ENCODE measurements at places on chromosomes 11 and 22.

DNA sequence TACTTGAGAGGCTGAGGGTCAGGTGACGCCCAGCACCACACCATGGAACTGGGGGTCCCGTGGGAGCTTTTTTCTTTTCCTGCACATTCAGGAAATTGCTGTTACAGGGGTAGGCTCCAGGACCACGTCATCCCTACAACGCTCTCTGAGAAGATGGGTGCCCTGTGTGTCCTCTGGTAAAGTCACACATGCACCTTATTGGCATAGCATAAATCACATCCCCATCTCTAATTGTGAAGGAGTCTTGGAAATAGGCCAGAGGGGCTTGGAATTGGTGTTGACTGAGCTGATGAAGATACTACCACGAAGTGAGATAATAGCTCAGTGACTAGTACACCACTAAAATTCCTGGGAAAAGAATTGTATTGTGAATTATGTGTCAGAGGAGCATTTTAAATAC is 57.6 kb downstream of the TNRC6B start:
- DNase-seq = no peak

DNA sequence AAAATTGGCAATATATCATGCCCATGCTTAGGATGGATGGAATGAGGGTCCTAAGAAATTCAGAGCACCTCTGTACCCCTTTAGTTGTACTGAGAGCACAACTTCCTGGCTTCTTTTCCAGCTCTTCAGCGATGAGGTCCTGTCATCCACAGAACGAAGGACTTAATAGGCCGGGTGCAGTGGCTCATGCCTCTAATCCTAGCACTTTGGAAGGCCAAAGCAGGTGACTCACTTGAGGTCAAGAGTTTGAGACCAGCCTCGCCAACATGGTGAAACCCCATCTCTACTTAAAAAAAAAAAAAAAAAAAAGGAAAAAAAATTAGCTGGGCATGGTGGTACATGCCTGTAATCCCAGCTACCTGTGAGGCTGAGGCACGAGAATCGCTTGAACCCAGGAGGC is 125.3 kb upstream of the BMAL1 start:
- DNase-seq = no peak

- DNase-seq = no peak
Measured at GRCh38 chr11:32953700-32954099, 61.1 kb downstream of the QSER1 start.

DNA sequence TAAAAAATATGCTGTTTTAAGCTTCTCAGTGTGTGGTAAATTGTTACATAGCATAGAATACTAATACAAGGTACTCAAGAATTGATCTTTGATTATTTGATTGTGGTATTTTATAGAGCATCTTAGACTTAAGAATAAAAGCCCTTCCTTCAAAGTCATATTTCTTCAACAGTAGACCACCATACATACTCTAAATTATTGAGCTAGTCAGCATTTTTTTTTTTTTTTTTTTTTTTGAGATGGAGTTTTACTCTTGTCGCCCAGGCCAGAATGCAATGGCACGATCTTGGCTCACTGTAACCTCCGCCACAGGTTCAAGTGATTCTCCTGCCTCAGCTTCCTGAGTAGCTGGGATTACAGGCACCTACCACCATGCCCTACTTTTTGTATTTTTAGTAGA is 436.7 kb upstream of the LUZP2 start:
- no peak for DNase-seq

DNA sequence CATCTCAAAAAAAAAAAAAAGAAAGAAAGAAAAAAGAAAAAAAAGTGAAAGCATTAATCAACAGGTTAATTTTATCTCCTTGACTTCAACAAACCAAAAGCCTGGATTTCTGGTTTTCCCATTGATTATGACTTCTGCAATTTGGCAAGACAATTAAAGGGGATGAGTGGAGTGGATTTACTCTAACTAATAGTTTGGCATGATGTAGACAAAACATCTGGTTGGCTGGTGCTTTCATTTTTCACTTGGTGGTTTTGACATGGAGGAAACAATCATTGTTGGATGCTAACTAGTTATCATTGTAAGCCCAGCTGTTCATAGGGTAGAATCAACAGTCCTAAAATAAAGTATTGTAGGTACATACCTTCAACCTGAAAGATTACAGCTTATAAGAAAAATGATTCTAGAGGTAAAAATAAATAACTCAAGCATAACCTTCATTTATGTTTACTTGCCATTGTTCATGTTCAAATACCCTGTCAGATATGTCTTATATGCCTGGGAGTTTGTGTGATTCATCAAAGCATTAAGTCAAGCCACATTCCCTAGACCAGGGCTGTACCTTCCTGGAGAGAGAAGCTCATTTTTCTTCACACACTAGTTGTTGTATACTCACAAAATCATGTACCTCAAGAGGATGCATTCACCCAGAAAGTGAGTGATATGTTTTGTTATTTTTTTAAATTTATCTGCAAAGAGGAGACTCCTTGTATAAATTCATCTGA is 15.1 kb downstream of the FIBIN start:
- DNase-seq = no peak

DNA sequence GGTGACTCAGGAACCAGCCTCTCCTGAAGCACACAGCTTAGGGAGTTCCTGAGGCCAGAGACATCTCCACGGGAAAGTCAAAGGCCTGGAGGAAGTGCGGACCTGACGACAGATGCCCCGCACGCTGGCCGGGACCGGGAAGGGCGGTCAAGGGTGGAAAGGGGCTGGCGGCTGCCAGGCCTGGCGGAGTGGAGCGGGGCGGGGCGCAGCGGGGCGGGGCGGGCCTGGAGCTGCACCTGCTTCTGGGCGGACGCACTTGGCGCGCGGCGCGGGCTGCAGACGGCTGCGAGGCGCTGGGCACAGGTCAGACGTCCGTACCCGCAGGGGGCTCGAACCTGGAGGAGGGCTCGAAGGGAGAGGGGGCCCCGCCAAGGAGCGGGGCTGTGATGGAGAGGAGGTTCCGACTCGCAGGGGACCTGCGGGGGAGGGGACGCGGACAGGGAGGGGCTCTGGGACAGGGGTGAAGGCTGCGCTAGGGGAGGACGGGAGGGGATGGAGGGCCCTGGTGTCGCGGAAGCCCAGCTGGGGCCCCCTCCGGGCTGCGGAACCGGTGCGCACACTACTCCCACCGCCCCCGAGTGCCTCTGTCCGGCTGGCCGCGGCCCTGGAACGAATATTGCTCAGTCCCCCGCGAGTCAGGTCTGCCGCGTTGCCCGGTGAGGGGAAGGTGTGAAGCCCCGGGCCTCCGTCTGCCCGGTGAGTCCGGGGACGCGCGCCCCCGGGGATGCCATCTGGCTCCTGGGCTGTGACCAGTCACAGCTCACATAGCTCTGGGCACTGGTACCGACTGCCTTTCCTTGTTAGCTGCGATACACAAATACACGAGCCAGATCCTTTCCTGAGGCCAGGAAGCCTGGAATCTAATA is at the start of gene TMEM45B:
TSS of gene TMEM45B (plus strand) at position 253 of the 866 bp plus-strand sequence. CDS start 36,635 bp downstream, outside the sequence.
- no peak for DNase-seq

GRCh38 chr11:74543991-74544390 is 48.4 kb upstream of the POLD3 start:
- no peak for DNase-seq

GRCh38 chr22:40190501-40190900 is 12.8 kb downstream of the TNRC6B start:
- DNase-seq = peak; percentile 37

GRCh38 chr11:75858613-75859012 is 43.6 kb downstream of the UVRAG start:
- peak; percentile 23 for DNase-seq

DNA sequence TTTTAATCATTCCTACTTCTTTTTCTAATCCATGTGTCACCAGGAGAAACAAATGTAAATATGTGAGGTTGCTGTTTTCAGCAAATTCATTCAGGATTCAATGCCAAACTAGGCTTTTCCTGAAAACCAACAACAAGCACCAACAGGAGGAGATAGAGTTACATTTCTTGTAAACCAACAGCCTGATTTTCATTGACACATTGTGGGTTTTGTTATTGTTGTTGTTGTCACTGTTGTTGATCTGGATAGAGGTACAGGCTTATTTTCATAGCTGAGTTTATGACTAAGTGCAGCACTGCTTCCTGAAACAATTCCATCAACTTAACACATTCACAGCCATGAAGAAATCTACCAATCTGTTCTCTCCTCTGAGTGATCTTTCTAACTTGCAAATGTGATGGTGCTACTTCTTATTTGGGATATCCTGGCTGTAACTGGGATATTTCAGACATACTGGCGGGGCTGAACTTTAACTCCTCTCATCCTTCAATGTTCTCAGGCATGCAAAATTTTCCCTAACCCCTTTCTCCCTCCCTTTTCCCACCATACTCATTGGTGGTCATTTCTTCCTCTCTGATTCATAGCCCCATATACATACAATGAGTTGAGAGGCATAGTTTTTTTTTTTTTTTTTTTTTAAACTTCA is 65.5 kb downstream of the ME3 start:
- no peak for DNase-seq

GRCh38 chr22:36103891-36104290 is 56.7 kb downstream of the APOL3 start:
- DNase-seq = no peak

DNA sequence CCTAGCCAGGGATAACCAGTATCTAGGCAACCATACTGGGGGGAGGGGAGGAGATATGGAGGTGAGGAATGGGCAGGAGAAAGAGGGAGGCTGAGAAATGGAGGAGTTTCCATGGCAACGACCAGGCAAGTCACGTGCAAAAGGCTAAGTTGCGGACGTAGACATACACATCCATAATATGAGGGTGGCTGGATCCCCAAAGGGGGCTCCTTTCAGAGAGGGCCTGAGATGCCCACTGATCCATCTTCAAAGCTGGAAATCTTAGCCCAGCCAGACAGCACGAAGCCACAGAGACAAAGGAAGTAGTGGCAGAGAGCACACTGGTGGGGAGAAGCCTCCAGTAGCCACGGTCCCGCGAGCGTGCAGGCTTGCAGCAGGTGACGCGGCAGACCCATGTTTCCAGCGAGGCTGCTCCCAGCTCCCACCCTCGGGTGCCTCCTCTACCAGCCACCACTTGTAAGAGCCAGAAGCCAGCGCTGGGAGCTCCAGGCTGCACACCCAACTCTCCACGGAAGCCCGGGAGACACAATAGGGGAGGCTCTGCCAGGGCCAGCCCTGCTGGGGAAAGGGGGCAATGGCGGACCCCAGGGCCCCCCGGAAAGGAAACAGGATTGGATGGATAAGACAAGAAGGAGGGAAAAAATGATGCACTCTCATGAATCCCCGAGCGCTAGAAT is 938 bp downstream of the FXYD6 start:
- DNase-seq = no peak

DNA sequence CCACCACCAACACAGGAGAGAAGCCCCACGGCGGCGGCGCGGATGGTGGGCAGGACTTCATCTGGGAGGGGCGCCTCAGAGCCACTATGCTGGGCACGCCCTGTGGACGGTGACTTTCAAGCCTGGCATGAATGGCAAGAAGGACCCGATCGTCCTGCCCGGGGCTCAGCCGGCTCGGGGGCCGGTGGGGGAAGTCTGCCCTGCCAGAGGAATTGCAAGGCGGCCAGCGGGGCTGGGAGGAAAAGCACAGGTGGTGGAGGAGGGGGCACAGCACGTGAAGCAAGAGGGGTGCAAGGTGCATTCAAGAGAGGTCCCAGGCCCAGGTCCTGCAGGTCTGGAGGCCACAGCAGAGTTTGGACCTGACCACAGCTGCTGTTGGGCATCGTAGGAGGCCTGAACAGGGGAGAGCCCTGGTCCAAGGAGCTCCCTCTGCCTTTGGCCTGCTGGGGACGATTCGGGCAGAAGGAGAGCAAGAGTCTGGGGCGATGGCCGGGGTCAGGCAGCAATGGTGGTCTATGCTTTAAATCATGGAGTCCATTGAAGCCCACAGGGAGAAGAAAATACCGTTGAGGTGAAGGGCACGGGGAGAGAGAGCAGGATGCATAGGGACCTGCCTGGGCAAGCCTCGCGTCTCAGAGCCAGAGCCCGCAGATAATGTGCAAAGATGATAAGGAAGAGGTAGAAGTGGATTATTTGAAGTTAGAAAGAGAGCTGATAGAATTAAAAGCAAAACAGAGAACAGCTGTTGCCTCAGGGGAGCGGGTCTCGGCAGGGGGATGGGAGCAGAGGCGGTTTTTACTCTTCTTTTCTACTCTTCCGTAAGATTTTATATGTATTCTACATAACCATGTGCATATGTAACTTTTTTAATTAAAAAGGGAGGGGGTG is 82.6 kb upstream of the SHISAL1 start:
- DNase-seq = no peak

DNA sequence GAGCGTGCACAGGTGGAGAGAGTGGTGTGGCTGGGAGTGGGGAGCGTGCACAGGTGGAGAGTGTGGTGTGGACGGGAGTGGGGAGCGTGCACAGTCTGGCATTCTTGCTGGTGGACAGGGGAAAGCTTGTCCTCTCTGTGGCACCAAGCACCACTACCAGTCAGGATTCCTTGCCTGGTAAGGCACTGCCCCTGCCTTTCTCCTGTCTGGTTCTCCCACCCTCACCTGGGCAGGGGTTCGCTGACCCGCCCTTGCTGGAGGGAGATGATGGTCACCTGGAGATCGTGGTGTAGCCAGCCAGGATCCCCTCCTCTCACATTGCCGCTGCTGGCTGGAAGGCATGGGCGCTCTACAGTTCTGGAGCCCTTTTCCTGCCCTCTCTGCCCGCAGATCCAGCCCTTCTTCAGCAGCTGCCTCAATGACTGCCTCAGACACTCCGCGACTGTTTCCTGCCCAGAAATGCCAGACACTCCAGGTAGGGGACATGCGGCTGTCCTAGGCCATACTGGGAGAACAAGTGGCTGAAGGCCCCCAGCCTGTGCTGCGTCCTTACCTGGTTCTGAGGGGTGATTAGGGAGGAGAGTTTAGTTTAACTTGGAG is 16.7 kb downstream of the TMEM121B start:
- no peak for DNase-seq

DNA sequence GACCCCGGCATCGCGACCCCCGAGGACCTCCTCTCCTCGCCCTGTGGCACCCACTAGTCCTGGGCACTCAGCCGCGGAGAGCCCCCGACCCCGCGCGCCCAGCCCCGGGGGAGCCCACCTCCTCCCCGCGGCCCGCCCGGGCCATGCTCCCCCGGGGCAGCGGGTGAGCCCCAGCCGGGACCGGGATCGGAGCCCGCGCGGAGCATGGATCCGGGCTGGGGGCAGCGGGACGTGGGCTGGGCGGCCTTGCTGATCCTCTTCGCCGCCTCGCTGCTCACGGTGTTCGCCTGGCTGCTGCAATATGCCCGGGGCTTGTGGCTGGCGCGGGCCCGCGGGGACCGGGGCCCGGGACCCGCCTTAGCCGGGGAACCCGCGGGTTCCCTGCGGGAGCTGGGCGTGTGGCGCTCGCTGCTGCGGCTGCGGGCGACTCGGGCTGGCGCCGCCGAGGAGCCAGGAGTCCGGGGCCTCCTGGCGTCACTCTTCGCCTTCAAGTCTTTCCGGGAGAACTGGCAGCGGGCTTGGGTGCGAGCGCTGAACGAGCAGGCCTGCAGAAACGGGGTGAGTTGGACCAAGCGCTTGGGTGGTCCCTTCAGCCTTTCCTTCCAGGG is 498 bp downstream of the C2CD2L start:
- no peak for DNase-seq
